Osteoblast (primary cell): ENCODE measurements at places on chromosomes 5 and 9. TPM values are rescaled to one million over a fixed set of nuclear protein-coding genes. Genes with fewer than 3 reads are reported as not detected.

- DNase-seq, result no peak
These were observed 913.9 kb downstream of the TLE4 start for GRCh38 chr9:80485420-80486250.

DNA sequence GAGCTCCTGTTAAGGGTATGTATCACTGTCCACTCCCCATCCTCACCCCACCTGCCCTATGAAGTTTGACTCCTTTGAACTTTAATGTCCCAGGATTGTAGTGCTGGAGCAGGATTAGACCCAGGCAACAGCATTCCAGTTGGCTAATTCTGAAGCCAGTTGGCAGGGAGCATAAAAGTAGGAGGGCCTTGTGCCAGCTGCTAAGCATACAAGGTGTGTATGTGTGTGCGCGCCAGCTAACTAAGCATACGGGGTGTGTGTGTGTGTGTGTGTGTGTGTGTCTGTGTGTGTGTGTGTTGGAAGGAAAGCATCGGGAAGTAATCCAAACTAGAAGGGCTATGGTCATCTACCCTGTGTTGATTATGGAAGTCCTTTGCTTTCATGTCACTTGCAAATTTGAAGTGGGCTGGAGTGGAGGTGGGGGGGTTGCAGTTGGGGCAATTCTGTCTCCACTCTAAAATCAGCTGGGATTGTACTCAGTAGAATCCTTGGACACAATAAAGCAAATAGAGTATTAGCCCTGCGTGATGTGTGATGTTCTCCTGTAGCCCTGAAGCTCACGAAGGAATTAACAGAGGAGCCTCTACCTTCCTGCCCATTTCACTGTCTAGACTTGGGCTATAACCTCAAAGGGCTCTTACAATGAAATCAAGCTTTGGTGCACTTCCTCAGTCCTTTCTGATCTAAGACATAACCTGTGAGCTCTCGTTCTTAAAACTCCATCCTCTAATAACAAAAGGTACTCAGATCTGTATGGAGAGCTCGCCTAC lies 26.9 kb downstream of the HMGCR start:
- no peak for DNase-seq

- no peak for DNase-seq
These were observed 14.9 kb upstream of the SLC22A5 start for GRCh38 chr5:132354381-132355139.

GRCh38 chr5:56814361-56814962 lies 887 bp upstream of the MAP3K1 start:
- peak; percentile 87 for DNase-seq

GRCh38 chr5:157072508-157072907 lies 13.6 kb upstream of the HAVCR1 start:
- no peak for DNase-seq

DNA sequence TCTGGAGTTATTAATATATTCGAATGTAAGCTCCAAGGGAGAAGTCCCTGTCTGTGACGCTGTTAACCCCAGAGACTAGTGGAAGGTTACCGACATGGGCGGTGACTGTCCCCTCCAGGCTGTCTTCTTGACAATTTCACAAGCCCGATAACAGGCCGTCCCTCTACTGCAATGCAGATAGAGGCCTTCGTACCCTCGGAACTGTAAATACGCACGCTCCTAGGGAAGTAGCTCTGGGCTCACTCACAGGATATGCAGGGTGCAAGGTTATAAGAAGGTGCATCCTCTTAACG lies 680 bp upstream of the RFK start:
- peak; percentile 58 for DNase-seq

The C5orf52 gene
- total RNA-seq, result not detected in 2 replicates

The LCN10 gene
- not detected in 2 replicates for total RNA-seq

DNA sequence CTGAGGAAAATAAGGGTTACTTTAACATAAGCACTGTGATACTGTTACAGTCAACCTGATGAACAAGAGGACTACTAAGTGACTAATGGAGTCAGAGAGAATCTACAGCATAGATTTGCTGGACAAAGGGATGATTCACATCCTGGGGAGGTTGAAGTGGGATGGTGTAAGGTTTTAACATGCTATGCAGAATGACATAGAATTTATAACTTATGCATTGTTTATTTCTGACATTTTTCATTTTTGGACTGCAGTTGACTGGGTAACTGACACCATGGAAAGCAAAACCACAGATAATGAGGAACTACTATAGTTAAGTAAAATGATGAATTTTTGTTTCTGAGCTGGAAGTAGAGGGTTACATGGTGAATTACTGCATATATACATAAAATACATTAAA lies 389.2 kb downstream of the MAT2B start:
- DNase-seq, result no peak

GRCh38 chr5:149808264-149808982 lies 78.3 kb downstream of the PPARGC1B start:
- DNase-seq, result no peak

The SPINK6 gene
- total RNA-seq, result not detected in 2 replicates

DNA sequence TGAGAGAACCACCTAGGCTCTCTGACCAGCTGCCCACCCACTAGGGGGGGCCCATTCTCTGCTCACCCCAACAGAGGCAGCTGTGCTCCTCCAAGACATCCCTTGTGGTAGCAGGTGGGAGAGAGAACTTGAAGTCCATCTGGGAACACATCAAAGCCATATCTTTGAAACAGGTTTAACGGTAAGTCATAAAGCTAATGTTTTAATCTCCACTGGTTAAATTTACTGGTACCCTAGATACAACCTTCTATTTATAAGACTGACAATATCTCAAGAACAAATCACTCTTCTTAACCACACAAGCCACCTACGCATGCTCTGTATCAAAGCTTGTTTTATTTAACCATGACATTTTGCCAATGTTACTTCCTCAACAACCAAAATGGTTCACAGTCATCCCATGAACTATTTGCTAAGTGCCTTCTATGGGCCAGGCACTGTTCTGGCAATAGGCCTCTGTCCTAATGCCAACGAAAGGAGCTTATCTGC lies 20.4 kb downstream of the AUH start:
- DNase-seq, result no peak

The LIX1 gene
- total RNA-seq, result not detected in 2 replicates

GRCh38 chr9:100602342-100602801 lies 24.5 kb downstream of the CAVIN4 start:
- DNase-seq, result no peak

- DNase-seq, result peak; percentile 99
These were observed 11.9 kb downstream of the LPCAT1 start for GRCh38 chr5:1511651-1512540.

The CWC27 gene
- total RNA-seq, result 12.4 and 13.4 TPM in 2 replicates

DNA sequence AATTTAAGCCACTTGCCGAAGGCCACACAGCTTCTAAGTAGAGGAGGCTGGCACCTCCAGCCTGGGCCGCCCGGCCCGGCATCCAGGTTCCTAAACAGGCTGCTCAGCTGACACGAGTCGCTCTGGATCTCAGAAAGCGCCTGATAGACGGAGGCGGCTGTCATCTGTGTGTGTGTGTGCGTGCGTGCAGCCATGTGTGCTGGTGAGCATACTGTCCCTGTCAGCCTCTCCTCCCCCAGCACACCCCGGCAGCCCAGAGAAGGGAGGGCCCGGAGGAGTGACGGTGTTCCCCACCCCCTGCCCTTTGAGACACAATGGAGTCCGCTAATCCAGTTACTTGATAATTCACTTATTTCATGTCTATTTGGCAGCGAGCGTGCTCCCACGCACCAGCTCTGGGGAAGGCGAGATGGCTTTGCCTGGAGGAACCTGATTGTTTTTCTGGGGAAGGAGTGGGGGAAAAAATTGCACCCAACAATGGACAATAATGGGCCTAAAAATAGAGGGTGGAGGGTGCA lies 20.0 kb downstream of the NTNG2 start:
- no peak for DNase-seq

- no peak for DNase-seq
These were observed 766.2 kb downstream of the PTPRD start for GRCh38 chr9:9846557-9846956.

The ORM2 gene
- total RNA-seq, result not detected in 2 replicates

DNA sequence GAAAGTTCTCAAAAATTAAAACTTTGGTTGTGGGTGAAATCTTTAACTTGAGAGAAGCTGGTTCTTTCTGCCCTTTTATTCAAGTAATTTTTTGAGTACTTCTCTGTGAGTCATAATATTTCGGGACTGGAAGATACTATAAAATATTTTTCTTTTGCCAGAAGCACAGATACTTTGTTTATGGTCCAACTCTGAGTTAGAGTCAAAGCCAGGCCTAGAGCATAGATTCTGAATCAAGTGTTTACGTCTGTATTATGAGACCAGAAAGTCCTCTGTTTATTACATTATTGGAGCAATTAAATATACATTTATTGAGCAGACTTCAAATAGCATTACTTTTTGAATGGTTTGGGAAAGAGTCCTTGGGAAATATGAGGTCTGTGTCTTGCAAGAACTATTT lies 187.9 kb downstream of the FER start:
- DNase-seq, result peak; percentile 18

GRCh38 chr5:176365351-176366231 lies at the start of gene ARL10:
TSS of gene ARL10 (plus strand) at chr5:176365487. CDS start at chr5:176365564, 77 bp downstream.
- DNase-seq, result peak; percentile 97

The PCDHGA7 gene
- total RNA-seq, result 6.5 TPM in 2 replicates

DNA sequence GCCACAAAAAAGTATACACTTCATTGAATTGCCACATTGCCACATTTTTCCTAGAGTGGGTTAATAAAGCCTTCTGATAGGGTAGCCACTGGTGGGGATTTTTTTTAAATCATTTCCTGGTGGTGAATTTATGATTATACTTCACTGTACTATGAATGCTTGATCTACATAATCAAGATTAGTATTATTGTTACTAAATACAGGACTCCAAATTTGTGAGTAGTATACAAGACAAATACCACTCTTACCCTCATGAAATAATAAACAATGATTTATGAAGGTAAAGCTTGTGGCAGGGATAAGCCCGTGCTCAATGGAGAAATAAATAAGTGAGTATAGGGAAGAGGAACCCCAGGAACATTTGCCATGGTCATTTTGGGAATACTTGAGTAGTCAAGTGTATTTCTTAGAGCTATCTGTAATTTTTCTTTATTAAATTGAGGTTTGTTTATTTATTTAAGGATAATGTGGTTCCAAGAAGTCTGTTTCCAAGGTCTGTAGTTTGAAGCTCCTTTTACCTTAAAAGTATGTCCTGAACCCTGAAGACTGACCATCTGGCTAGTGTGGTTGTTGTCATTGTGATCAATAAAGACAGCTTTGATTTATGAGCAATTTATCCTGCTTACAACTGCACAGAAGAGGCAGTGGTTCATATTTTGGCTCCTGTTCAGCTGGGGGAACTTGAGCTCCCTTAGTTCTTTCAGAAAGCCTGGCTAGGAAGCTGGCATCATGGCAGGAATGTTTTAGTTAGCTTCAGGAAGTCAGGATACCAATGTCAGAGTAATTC lies 118.6 kb downstream of the ZSWIM6 start:
- DNase-seq, result no peak

- DNase-seq, result no peak
These were observed 432.4 kb downstream of the ACTL7B start for GRCh38 chr9:108423433-108423832.

GRCh38 chr9:135084262-135084661 lies 3.2 kb upstream of the OLFM1 start:
- DNase-seq, result no peak

The PTGDS gene
- 37.4 and 57.9 TPM in 2 replicates for total RNA-seq

DNA sequence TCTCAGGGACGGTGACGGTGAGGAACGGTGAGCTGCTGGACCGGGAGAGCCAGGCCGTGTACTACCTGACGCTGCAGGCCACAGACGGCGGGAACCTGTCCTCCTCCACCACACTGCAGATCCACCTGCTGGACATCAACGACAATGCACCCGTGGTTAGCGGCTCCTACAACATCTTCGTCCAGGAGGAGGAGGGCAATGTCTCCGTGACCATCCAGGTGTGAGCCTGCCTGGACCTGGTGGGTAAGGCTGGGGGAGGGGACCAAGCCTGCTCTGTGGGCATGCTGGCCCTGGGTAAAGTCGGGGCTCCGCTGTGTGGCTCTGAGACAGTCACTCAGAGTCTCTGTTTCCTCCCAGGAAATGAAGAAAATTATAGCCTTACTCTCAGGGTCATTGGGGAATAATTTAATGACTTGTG lies 29.3 kb downstream of the CDHR2 start:
- peak; percentile 94 for DNase-seq

The ZFP2 gene
- 1.2 and 1.4 TPM in 2 replicates for total RNA-seq

DNA sequence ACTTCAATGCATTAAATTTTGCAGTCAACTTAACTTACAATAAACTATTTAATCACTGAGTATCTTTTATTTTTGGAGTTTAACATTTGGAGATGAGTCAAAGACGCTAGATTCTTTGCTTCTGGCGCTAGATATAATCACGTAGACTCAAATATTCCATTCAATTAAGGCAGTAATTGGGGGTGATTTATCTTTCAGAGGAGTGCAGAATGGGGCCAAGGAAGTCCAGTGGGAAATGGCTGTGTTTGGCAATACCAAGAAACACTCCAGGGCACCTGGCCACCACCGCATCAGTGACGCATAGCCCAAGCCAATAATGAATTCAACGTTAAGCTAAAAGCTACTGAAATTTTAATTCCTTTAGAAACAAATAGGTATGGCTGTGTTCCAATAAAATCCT lies 81.2 kb downstream of the PHAX start:
- DNase-seq, result no peak

- DNase-seq, result no peak
These were observed 65.9 kb downstream of the ELL2 start for GRCh38 chr5:95895771-95896170.

DNA sequence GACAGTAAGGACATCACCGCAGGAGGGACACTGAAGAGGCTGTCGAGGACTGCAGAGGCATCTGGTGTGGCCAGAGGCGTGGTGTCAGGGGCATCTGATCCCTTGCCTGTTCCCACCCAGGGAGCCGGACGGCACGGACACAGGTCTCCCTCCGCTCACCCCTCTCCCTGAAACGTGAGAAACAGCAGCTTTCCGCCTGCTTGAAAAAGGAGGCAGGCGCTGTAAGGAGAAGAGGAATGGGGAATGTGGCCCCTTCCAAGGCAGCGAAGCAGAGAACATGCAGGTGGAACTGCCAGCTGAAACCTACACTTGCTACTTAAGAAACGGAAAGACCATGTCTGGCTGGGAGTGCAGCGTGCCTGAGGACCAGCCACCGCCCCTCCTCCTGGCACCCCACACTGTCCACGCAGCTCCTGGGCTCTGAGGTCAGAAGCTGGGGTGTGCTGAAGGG lies 176.2 kb downstream of the GAPVD1 start:
- DNase-seq, result peak; percentile 72

The PCDHGA2 gene
- 2.7 and 2.9 TPM in 2 replicates for total RNA-seq

The SLC34A3 gene
- total RNA-seq, result not detected in 2 replicates

DNA sequence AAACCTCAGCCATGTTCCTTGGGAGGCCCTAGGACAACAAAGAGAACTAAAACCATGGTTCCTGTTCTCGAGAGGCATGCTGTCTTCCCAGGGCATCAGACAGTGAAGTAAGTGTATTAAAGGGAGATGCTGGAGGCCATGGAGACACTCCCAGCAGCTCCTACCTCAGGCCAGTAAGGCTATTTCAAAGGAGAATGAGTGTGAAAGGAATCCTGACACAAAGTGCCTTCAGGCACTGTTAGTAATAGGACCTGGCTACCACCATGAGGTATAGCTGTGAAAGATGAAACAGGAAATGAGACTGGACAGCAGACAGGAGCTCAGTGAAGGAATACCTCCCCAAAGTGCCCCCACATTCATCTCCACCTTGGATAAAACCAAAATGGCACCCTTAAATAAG lies 71.0 kb downstream of the FANCC start:
- no peak for DNase-seq

- no peak for DNase-seq
These were observed 382.9 kb downstream of the MAN2A1 start for GRCh38 chr5:110072651-110073050.

The LTC4S gene
- total RNA-seq, result 1.4 and 1.5 TPM in 2 replicates

The SPINK4 gene
- not detected in 2 replicates for total RNA-seq
